Activated naive CD4-positive, alpha-beta T cell treated with anti-CD3 and anti-CD28 coated beads for 36 hours (primary cell): ENCODE measurements at places on chromosomes 6 and 20.

DNA sequence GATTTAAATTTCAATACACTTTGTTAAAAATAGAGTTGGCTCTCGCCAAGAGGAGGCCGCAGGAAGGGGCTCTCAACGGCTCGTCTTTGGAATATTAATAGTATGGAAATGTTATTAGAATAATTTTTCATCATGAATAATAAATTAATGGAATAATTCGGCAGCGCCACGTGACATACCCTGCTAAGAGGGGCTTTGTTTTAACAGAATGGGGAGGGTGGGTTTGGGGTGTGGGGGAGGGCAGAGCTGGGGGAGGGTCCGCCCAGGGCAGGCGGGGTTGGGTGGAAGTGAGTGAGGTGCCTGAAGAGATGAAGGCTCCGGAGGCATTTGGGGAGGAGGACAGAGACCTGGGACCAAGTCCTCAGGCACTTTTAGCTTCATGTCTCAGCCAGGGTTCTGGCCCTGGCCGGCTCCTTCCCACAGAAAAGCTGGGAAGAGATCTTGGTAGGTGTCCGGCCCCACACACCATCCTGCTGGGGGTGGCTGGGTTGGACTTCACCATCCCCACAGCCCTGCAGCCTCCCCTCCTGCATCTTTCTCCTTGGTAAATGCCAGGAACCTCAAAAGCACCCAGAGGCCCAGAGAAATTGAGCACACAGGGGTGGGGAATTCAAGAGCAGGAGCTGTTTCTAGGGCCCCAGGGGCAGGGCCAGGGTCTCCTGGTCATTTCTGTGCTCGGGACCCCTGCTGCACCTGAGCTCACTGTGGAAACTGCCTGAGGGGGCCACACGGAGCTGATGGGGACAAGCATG, 93.6 kb upstream of the BHLHE23 start:
- DNase-seq: peak; percentile 3

- no peak for DNase-seq
Observed at GRCh38 chr20:33108661-33109060, 29.2 kb downstream of the BPIFB4 start.

- no peak for DNase-seq
Observed at GRCh38 chr6:26561533-26562466, 23.6 kb downstream of the HMGN4 start.

DNA sequence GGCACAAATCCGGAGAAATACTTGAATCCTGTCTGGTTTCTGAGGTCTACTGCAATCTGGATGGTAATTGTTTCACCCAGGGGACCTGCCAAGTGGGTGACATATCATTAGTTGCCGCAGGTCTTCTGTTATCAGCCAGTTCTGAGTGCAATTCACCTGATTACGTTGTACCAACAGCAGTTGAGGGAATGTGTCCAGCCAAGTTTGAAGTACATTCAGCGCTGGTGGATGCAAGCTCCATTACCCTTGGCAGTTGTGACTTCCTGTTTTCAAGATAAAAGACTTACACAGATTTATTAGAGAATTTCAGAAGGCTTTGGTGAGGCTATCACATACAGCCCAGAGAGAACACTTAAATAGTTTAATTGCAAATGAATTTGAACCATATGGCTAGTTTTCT, 42.8 kb downstream of the FNDC1 start:
- no peak for DNase-seq

- no peak for DNase-seq
Observed at GRCh38 chr6:90204327-90205056, 92.2 kb downstream of the BACH2 start.

DNA sequence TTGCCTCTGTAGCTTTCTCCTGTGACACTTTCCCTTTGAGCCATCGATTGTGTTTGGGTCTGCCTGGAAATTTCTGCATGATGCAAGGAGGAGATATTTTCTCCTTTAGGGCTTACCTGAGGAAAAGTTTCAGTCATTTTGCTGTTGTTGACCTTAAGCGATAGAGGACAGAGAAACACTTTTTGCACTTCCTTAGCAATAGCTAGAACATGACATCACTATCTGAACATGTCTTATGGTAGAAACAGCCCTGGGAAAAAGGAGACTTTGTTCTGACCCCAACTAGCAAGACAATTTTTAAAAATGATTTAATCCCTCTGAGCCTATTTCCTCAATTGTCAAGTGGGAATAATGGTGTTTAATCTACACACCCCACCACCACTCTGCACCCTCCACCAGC, 9.7 kb upstream of the FILIP1 start:
- no peak for DNase-seq

DNA sequence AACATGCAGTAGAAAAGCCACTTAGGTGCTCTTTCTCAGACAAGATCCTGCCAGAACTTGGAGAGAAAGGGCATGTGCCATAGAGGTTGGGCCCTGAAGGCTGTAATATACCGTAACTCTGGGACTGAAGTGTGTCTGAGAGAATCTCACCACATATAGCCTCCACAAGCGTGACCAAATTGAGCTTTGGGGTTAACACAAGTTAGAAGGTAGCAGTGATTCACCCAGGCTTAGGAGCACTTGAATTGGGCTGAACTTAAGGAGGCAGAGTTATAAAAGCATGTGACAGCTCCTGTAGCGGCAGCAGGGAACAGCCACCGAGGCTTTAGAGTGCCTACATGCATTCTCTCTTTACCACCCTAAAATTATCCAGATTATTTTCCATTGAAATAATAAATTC, 361.6 kb downstream of the PHF3 start:
- DNase-seq: no peak

- DNase-seq: no peak
Observed at GRCh38 chr20:1946762-1947534, 46.9 kb downstream of the PDYN start.

DNA sequence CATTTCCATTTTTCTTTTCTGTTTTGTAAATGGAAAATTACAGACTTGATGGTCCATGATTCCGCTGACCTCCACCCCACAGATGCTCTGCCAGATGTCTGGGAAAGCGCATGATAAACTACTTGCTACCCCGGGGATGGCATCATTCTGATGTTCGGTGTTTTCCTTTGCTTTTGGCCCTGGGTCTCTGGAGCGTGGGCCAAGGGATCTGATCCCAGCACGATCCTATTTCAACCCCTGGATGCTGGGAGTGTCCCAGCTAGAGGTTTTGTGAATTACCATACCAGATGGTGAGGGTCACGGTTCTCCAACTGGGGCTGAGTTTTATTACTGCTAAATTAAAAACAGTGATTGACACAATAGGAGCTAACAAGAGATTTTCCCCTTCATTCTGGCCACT, 25.2 kb upstream of the MYLIP start:
- no peak for DNase-seq

DNA sequence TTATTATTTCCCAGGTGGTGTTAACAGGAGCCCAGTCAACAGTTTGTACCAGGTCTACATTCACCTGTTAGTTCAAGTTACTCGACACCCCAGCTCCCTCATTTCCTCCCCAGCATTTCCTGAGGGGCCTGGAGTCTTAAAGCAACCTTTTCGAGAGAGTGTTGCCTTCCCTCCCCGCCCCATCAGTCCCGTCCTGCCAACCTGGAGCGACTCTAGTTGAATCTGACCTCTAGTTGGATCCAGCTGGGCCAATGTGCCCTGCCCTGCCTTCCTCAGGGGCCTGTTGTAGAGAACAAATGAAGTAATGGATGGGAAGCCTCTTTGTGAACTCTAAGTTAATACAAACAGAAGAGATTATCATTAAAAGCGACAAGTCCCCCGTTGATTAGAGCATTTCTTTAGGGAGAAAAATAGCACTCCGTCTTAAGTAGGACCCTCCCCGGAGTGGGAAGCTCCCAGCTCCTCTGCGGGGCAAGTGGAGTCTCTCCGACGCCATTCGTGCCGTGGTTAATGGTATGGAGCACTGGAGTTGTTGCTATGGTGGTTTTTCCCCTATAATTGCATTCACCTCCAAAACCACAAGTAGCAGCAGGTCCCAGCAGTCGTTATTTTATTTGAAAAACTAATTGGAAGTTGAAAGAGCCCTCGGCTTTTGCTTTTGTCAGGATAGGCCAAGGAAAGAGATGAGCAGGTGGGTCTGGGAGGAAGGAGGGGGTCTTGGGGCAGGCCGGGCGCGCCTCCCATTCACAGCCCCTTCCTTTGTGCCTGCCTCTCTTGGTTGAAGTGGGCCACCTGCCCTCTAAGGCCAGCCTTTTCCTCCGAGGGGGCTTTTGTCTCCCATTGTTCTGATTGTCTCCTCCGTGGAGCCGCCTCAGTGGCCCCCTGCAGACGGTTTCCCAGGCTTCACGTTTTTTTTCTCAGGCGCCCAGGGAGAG, 16.1 kb downstream of the GHRH start:
- no peak for DNase-seq

DNA sequence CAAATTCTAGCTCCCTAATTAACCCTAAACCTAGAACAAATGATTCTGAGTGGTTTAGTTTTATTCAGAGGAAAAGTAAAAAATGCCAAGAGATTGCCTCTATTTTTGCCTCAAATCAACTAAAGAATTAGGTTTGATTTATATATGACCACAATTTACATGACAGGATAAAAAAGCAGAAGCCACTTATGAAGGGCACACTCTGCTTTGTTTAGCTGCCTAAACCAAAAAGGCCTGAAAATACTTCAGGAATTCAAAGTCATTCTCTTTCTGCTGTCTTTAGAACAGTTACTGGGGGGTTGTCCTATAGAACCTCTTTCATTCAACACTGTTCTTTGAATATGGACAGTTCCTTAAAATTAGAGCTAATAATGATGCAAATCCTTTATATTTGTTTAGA, 5.3 kb downstream of the FBXO5 start:
- no peak for DNase-seq

DNA sequence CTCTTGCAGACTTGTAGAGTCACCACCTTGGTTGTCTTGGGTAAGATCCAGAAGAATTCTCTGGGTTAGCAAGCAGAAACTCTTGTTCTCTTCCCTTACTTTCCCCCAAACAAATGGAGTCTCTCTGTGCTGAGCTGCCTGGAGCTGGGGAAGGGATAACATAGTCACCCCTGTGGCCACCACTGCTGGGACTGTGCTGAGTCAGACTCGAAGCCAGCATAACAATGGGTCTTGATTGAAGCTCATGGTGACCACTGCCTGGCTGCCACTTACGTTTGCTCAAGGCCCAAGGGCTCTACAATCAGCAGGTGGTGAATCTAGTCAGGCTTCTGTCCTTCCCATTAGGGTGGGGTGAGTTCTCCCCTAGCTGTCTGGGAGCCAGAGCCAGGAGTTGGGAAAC, 15.4 kb upstream of the ERVFRD-1 start:
- DNase-seq: no peak

DNA sequence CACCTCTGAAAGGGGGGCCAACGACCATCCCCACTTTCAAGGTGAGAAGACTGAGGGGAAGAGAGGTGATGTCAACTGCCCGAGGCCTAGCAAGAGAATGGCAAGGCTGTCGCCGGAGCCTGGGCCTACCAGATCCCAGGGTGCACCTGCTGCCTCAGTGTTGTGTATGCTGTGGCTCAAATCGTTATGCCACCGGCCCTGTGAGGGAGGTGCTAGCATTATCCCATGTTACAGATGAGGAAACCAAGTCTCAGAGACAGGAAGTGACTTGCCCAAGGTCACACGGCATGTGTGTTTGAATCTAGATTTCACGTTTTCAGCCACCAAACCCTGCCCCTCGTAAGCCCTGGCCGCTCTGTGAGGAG, 152.5 kb downstream of the CEBPB start:
- no peak for DNase-seq
